ENCODE measurements at places on chromosomes 11 and 22.

- no peak for DNase-seq
Observed at GRCh38 chr22:37371491-37371890, 55.8 kb downstream of the ELFN2 start.

- no peak for DNase-seq
Observed at GRCh38 chr22:22721681-22722354, 77.4 kb downstream of the GGTLC2 start.

DNA sequence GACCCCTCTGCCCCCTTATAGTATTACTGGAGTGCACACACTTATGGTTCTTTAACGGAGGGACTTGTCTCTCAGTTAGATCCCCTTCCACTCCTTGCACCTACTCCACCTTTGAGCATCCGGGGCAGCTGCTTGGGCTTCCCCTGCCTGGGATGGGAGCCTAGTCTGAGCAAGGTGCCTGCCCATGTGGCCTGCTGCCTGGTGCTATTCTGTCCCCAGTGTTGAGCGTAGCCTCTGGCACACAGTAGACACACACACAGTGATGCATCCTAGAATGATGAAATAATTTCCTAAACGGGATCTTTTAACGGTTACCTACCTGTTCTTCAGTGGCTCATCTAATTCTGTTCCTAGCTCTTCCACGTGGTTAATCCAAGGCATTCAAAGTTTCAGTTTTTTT is 22.4 kb downstream of the PPFIA1 start:
- DNase-seq, result no peak

DNA sequence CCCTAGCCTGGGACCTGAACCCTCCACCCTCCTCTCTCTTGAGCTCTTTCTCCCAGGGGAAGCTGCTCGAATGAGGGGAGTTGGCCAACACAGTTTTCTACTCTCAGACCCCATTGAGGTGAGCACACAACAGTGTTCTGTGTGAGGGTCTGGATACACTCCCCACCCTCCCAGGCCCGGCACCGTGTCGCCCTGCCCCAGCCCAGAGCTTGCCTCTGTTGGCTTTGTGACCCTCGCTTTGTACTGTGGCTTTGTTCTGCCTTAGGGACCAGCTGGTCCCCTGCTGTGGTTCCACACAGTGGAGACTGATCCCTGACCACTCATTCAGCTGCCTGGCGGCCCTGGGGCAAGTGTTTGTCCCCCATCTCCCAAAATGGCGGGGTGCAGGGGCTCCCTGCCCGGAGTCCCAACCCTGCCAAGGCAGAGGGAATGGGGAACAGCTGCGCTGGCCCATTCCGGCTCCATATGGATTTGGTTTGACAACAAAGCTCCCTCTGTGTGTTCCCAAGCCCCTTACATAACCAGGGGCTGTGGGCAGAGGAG is 8.3 kb downstream of the ST3GAL4 start:
- no peak for DNase-seq

DNA sequence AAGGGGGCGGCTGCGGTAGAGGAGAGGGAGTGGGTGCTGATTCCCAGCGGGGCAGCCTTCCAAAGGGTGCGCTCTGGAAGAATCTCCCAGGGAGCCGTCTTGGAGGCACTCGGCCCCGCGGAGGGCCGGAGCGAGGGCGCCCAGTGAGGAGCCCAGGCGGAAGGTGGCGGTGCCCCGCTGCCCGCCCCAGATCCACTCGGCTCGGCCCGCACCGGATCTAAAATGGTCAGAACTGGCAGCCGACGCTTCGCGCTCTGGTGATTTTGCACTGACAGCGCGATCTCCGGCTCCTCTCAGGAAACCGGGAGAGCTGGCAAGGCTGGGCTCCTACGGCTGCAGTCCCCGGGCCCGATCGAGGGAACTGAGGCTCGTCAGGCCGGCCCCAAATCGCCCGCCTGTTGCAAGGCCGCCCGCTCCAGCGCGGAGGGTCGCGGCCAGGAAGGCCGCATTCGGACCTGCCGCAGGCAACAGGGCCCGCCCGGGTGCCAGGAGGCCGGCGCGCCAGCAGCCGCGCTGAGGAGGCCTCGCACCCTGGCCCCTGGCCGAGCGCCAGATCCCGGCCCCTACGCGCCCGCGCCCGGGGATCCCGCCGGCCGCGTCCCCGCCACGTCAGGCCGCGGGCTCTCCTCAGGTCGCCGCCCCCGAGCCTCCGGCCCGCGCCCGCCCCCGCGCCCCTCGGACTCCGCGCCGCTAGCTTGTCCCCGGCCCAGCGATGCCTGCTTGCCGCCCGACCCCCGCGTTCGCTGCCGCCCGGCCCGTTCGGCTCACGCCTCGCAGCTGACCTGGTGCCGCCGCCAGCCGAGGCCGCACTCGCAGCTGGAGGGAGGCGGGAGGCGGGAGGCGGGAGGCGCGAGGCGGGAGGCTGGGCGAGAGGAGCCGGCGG is at the start of gene KLHL22:
Gene KLHL22 (minus strand): TSS at position 818 of the 883 bp plus-strand sequence. CDS start 6,584 bp downstream, outside the sequence.
- peak; percentile 14 for DNase-seq

- no peak for DNase-seq
Observed at GRCh38 chr11:99316776-99317520, 296.2 kb downstream of the CNTN5 start.

GRCh38 chr11:126538071-126538470 is 182.6 kb downstream of the ST3GAL4 start:
- DNase-seq, result no peak

DNA sequence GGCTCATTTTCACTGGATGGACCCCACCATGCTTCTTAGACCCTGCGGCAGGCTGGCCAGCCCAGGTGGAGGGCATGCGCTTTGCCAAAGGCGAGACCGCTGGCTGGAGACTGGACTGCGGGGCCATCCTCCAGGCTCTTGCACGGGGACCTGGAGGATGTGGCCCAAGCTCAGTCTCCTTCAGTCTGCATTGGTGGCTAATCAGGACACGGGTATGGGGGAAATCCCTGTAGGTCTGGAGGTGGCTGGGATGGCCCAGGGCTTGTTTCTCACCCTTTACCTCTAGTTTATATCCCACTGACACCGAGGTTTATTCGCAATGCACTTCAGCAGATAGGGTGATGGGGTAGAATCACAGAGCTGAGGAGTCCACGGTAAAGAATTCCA is 45.0 kb downstream of the BCR start:
- no peak for DNase-seq

DNA sequence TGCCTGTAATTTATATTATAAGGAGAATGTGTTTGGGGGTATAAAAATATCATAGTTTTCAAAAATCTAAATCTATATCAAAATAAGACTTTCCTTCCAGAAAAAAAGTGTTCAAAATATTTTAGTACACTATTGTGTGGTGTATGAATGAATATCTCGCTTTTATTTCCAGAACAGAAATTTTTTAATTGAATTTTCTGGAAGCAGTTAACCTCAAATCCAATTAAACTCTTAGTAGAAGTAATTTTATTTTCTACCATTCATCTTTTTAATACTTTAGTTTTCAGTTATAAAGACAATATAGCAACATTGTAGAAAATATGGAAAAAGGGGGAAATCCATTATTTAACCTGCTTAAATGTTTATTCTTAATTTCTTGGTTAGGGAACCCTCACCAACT is 58.7 kb downstream of the ACER3 start:
- no peak for DNase-seq

Measured in Kasumi-1 (cell line).